ENCODE measurements at places on chromosomes 13 and 19. TPM values are rescaled to one million over a fixed set of nuclear protein-coding genes. Genes with fewer than 3 reads are reported as not detected.
A peak's percentile ranks its signal among the peaks of the same experiment; 100 is the strongest.

DNA sequence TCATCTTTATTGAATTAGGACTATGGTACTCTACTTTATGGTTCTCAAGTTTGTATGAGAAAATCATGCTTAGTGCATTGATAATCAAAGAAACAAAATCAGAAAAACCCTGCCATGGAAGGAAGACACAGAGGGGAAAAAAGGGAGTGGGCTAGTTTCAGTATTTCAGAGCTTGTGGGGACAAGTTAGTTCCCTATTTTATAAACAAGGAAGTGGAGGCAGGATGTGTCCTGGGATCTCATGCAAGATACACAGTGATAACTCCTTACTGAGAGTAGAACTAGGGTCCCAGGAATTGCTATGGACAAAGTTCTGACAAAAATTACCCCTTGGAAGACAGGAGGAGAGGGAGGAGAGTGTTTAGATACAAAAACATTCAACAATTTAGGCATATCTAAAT is 1277.3 kb downstream of the UQCRFS1 start:
- no peak for DNase-seq

GRCh38 chr13:36582977-36583376 is 90.8 kb upstream of the SERTM1 start:
- no peak for DNase-seq

MYO1F gene
- 9.3 TPM for polyA plus RNA-seq

- DNase-seq, result no peak
Measured at GRCh38 chr13:27403727-27404385, 20.6 kb upstream of the GTF3A start.

PROZ gene
- 0.14 TPM for polyA plus RNA-seq

LSM14A gene
- polyA plus RNA-seq, result 50.7 TPM

METTL21C gene
- not detected for polyA plus RNA-seq

- DNase-seq, result no peak
Measured at GRCh38 chr19:17192751-17193150, 22.4 kb upstream of the USE1 start.

SULT2A1 gene
- polyA plus RNA-seq, result not detected

GRCh38 chr19:32497391-32497790 is 83.6 kb upstream of the PDCD5 start:
- DNase-seq, result no peak

NRTN gene
- polyA plus RNA-seq, result 31.7 TPM

- no peak for DNase-seq
Measured at GRCh38 chr13:23674795-23675640, 104.8 kb downstream of the TNFRSF19 start.

DNA sequence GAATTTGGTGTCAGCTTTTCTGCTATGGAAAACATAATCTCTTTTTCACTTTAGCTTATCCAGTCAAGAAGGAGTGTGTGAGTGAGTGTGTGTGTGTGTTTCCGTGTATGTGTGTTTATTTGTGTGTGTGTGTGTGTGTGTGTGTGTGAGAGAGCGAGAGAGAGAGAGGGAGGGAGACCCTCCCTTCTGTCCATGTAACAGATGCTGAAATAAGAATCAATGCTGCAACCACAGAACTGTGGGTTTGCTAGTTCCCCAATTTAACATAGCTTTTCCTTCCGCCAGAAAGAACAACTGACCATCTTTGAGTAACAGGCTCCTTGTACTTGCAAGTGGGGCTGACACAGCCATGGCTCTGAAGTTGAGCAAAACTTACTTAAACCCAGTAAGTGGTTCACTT is 5.2 kb downstream of the LCP1 start:
- peak; percentile 31 for DNase-seq

DNA sequence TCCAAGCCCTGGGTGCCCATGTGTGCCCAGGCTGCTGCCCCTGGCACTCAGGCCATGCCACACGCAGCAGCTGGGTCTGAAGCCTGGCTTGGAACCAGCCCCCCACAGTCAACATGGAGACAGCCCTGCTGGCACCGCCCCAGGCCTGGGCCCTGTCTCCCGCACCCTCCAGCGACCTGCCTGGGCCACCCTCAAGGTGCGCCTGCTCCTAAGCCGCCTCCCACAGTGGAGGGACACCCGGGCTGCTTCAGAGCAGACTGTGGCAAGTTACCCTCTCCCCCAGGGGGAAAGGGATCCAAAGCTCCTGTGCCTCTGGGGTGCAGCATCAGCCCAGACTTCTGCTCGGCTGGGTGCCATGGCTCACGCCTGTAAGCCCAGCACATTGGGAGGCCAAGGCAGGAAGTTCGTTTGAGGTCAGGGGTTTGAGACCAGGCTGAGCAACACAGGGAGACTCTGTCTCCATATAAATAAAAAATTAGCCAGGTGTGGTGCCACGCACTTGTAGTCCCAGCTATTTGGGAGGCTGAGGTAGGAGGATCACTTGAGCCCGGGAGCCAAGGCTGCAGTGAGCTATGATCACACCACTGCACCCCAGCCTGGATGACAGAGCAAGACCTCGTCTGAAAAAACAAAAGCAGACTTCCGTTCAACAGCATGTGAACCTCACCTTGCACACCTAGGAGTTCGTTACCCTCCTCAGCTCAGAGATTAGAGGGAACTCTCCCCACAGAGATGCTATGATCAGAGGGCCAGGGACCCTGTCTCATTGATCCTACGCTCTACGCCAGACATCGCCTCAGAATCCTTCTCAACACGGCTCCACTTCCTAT is 15.6 kb downstream of the ELL start:
- DNase-seq, result peak; percentile 81

S1PR5 gene
- polyA plus RNA-seq, result 0.16 TPM

GRCh38 chr19:1650650-1651567 is 1.5 kb downstream of the TCF3 start:
- DNase-seq, result no peak

TEX26 gene
- polyA plus RNA-seq, result 0.27 TPM

GRCh38 chr19:17841371-17841809 is 6.4 kb downstream of the JAK3 start:
- peak; percentile 75 for DNase-seq

FFAR3 gene
- 0.05 TPM for polyA plus RNA-seq

DNA sequence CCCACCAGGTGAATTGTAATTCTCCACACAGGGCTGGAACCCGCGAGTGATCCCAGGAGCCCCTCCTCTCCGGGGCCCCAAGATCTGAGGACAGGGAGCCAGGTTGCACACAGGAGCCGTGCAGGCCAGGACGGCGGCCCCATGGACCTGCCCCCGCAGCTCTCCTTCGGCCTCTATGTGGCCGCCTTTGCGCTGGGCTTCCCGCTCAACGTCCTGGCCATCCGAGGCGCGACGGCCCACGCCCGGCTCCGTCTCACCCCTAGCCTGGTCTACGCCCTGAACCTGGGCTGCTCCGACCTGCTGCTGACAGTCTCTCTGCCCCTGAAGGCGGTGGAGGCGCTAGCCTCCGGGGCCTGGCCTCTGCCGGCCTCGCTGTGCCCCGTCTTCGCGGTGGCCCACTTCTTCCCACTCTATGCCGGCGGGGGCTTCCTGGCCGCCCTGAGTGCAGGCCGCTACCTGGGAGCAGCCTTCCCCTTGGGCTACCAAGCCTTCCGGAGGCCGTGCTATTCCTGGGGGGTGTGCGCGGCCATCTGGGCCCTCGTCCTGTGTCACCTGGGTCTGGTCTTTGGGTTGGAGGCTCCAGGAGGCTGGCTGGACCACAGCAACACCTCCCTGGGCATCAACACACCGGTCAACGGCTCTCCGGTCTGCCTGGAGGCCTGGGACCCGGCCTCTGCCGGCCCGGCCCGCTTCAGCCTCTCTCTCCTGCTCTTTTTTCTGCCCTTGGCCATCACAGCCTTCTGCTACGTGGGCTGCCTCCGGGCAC is 3.9 kb downstream of the FFAR1 start:
- no peak for DNase-seq
